T-cell (primary cell): ENCODE measurements at places on chromosomes 6 and 20.
A peak's percentile ranks its signal among the peaks of the same experiment; 100 is the strongest.

DNA sequence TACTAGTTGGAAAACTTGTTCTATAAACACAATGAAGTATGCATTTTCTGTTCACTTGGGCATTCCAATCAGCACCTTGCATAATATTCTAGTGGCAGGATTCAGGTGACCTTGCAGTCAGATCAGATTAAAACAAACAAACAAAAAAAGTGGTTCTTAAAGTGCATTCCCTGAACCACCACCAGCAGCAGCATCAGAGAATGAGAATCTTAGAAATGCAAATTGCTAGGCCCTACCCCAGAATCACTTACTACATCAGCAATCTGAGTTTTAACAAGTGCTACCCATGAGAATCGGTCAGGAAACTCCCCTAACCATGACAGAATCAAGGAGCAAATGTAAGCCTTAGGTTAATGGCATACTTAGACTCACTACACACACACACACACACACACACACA lies 41.7 kb downstream of the SNAP25 start:
- DNase-seq: no peak
- no peak overlapping the region for H3K4me3 ChIP-seq
- H3K27me3 ChIP-seq: no peaks in the 10 kb centered on the region
- no peak overlapping the region for H3K27ac ChIP-seq
- no peaks in the 10 kb centered on the region for H3K4me1 ChIP-seq

DNA sequence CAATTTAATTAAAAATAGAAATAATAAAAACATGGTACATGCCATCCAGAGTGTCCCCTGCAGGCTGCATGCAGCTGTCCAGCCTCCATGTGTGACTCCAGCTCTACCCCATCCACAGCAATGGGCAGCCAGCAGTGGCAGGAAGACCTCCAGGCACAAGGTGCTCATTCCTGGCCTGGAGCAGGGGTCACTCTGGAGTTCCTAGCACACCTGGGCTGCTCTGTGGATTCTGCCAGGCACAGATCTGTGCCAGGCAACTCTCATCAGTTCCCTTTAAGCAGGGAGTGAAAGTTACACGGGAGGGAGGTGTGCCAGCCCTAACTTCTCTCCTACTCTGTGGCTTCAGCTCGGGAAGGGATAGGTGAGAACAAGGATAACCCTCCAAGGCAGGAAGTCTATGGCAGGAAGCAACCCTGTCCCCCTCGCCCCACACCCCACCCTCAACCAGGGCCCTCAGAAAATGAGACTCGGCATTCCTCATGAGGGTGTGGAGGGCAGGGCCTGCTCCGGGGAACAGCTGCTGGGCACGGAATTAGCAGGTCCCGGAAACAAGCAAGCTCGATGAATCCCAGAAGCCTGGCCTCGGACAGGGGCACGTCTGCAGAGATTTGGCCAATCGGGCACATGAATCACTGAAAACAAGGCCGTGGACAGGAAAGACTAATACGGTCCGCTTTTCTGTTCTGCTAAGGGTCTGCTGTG lies 10.0 kb downstream of the JPH2 start:
- no peaks in the 10 kb centered on the region for H3K4me1 ChIP-seq
- H3K4me3 ChIP-seq: no peak overlapping the region
- no peak overlapping the region for H3K27ac ChIP-seq
- H3K36me3 ChIP-seq: no peaks in the 10 kb centered on the region
- H3K27me3 ChIP-seq: peaks cover 48% of the 10 kb centered on the region

DNA sequence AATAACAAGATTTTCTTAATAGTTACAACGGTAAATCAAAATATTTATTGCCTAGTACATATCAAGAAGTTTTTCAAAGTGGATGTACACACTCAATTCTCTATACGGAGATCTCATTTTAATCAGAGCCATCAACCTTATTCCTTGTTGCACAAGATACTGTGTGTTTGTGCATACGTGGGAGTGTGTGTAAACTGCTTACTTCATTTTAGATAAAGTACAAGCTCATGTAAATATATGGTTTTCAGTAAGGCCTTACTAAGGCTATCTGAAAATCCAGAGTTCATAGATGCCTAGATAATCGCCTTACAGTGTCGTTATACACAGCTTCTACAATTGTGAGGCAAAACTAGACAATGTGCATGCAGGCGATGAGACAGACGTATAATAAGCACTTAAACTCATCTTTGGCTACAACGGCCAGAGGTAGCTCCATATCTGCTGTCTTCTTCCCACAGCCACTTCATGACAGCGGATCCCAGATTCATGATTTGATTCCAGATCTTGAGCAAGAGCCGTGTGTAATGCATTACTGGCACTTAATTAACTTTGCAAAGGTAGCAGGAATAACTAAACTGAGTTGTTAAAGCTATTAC lies 2.5 kb downstream of the PERP start:
- peaks cover 18% of the 10 kb centered on the region for H3K4me1 ChIP-seq
- peaks cover 24% of the 10 kb centered on the region for H3K27me3 ChIP-seq
- H3K27ac ChIP-seq: no peak overlapping the region
- H3K36me3 ChIP-seq: no peaks in the 10 kb centered on the region

GRCh38 chr6:28081486-28081751 lies 1.1 kb downstream of the ZNF165 start:
- H3K36me3 ChIP-seq: no peaks in the 10 kb centered on the region
- DNase-seq: peak; percentile 29
- H3K4me1 ChIP-seq: peaks cover 16% of the 10 kb centered on the region

- no peaks in the 10 kb centered on the region for H3K27me3 ChIP-seq
- no peak for DNase-seq
- no peaks in the 10 kb centered on the region for H3K4me1 ChIP-seq
- H3K4me3 ChIP-seq: no peak overlapping the region
- H3K36me3 ChIP-seq: no peaks in the 10 kb centered on the region
- H3K27ac ChIP-seq: no peak overlapping the region
Observed at GRCh38 chr6:78599526-78599925, 267.8 kb upstream of the IRAK1BP1 start.
